T-cell (primary cell): ENCODE measurements at places on chromosomes 3 and 15. TPM values are rescaled to one million over a fixed set of nuclear protein-coding genes. Genes with fewer than 3 reads are reported as not detected.

TMEM45A gene
- 0.16 TPM for total RNA-seq

IL5RA gene
- 1.4 TPM for total RNA-seq

CCR4 gene
- 37.4 TPM for total RNA-seq

CHL1 gene
- total RNA-seq: not detected

ALDH1L1 gene
- 1.6 TPM for total RNA-seq

ABTB1 gene
- total RNA-seq: 166 TPM

MEIS2 gene
- not detected for total RNA-seq

TTBK2 gene
- total RNA-seq: 26.9 TPM

LOXL1 gene
- 4.8 TPM for total RNA-seq

- H3K27me3 ChIP-seq: no peaks in the 10 kb centered on the region
- no peak for DNase-seq
- H3K4me1 ChIP-seq: peaks cover 22% of the 10 kb centered on the region
- H3K27ac ChIP-seq: no peak overlapping the region
- H3K4me3 ChIP-seq: no peak overlapping the region
Observed at GRCh38 chr15:101198031-101198575, 53.7 kb downstream of the CHSY1 start.

DNA sequence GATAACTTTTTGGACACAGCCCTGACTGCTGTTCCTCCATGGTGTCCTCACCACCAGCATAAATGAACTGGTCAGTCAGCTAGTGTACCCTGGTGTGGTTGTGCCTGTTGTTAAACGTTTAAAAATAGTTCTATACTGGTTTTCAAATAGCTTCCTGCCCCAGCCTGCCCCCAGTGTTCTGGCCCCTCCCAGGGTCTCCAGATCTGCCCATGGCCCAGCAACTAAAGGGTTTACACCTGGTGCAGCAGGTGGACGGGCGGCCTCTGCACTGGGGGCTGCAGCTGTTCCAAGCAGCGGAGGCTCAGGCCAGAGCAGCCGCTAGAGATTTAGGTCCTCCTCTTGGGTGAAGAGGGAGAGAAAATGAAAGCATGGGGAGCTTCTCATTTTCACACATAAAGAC, 6.1 kb upstream of the NR2E3 start:
- H3K36me3 ChIP-seq: no peaks in the 10 kb centered on the region
- H3K27me3 ChIP-seq: no peaks in the 10 kb centered on the region
- H3K4me1 ChIP-seq: no peaks in the 10 kb centered on the region
- no peak overlapping the region for H3K4me3 ChIP-seq
- DNase-seq: no peak
- no peak overlapping the region for H3K27ac ChIP-seq

DNA sequence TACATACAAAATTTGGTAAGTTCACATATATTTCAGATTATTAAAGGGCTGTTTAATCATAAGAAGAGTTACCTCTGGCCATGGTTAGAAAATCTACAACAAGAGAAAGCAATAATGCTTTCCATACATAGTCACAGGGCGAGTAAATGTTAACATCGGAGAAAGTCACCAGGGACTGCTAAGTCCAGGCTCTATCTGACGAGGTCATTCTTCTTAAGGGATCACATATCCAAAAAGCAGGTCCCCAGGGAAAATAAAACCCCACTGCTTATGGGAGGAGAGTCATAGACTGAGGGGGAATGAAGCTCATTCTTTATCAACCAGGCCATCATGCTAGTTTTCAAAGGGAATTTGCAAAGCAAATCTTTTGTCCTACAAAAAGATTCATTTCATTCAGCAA, 3.1 kb downstream of the PCYT1A start:
- H3K27ac ChIP-seq: peak overlapping the region; percentile 13
- peaks cover 30% of the 10 kb centered on the region for H3K4me1 ChIP-seq
- H3K36me3 ChIP-seq: no peaks in the 10 kb centered on the region
- no peaks in the 10 kb centered on the region for H3K27me3 ChIP-seq
- H3K4me3 ChIP-seq: no peak overlapping the region

GRCh38 chr3:176650478-176650877, 546.8 kb downstream of the TBL1XR1 start:
- DNase-seq: no peak
- H3K4me1 ChIP-seq: no peaks in the 10 kb centered on the region
- H3K27me3 ChIP-seq: no peaks in the 10 kb centered on the region
- no peaks in the 10 kb centered on the region for H3K36me3 ChIP-seq
- no peak overlapping the region for H3K27ac ChIP-seq

GRCh38 chr3:131403216-131403895, 21.8 kb downstream of the NUDT16 start:
- H3K27me3 ChIP-seq: no peaks in the 10 kb centered on the region
- H3K4me3 ChIP-seq: no peak overlapping the region
- H3K4me1 ChIP-seq: no peaks in the 10 kb centered on the region
- H3K27ac ChIP-seq: no peak overlapping the region

DNA sequence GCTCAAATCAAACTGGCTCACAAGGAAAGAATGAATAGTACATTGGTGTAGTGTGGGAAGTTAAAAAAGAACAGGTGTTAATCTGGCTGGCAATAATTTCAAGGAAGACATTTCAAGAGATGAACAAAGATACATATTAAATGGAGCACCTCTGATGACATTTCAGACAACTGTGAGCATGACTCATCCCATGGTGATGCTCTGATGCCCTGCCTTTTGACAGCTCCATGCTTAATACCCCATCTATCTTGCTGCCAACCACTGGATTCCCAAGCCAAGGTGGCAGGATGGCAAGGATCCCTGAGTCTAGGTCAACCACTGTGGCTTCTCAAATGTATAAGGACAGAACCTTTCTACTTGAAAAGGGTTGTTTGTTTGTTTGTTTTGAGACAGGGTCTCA, 29.3 kb downstream of the LRRC2 start:
- no peak overlapping the region for H3K27ac ChIP-seq
- DNase-seq: no peak
- no peaks in the 10 kb centered on the region for H3K36me3 ChIP-seq
- peaks cover 37% of the 10 kb centered on the region for H3K4me1 ChIP-seq
- H3K27me3 ChIP-seq: no peaks in the 10 kb centered on the region

- no peak for DNase-seq
- H3K27ac ChIP-seq: peak overlapping the region; percentile 82
- no peaks in the 10 kb centered on the region for H3K4me1 ChIP-seq
- no peaks in the 10 kb centered on the region for H3K27me3 ChIP-seq
- H3K4me3 ChIP-seq: no peak overlapping the region
Observed at GRCh38 chr15:50880651-50881114, 27.8 kb upstream of the AP4E1 start.

- no peak overlapping the region for H3K27ac ChIP-seq
- peaks cover 4% of the 10 kb centered on the region for H3K27me3 ChIP-seq
Observed at GRCh38 chr15:62625429-62626033, 417.0 kb upstream of the TPM1 start.

- H3K4me1 ChIP-seq: no peaks in the 10 kb centered on the region
- no peaks in the 10 kb centered on the region for H3K36me3 ChIP-seq
- no peak for DNase-seq
- H3K4me3 ChIP-seq: no peak overlapping the region
Observed at GRCh38 chr3:12342151-12342550, 53.3 kb downstream of the PPARG start.

- no peaks in the 10 kb centered on the region for H3K27me3 ChIP-seq
- no peak overlapping the region for H3K4me3 ChIP-seq
- no peak for DNase-seq
- H3K4me1 ChIP-seq: peaks cover 3% of the 10 kb centered on the region
Observed at GRCh38 chr15:43190178-43190577, 5.0 kb downstream of the CCNDBP1 start.

GRCh38 chr15:81229586-81229985, 32.9 kb downstream of the IL16 start:
- H3K36me3 ChIP-seq: no peaks in the 10 kb centered on the region
- no peak overlapping the region for H3K4me3 ChIP-seq
- DNase-seq: no peak
- H3K27me3 ChIP-seq: no peaks in the 10 kb centered on the region

GRCh38 chr3:23459889-23460546, 256.9 kb downstream of the UBE2E2 start:
- no peak for DNase-seq
- H3K27me3 ChIP-seq: no peaks in the 10 kb centered on the region
- no peaks in the 10 kb centered on the region for H3K4me1 ChIP-seq
- H3K27ac ChIP-seq: no peak overlapping the region

DNA sequence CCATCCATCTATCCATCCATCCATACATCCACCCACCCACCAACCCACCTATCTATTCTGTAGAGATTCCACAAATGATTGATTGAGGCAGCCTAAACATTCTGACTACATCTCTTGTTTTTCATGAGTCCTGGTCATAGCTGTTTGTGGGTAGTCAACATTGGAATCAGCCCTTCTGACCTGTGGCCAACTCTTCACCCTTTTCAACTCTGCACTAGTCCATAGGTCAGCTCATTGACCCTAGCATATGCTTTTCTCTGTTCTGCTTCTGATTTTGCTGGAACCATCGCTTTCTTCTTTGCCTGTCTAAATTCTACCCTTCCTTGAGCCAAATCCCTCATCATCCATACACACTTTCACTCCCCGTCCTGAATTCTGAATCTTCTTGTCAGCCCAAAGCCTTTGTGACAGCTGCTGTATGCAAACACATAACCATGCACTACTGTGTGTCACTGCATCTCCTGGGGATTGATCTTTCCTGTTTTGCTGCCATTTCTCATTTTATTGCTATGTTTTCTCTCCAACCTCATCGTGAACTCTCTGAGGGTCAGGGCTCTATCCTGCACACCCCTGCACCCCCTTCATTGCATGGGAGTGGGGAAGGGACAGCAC, 16.8 kb upstream of the KCTD6 start:
- H3K27me3 ChIP-seq: no peaks in the 10 kb centered on the region
- no peaks in the 10 kb centered on the region for H3K36me3 ChIP-seq
- no peak overlapping the region for H3K4me3 ChIP-seq
- H3K4me1 ChIP-seq: no peaks in the 10 kb centered on the region

- no peak for DNase-seq
- H3K27ac ChIP-seq: no peak overlapping the region
- H3K4me3 ChIP-seq: no peak overlapping the region
- H3K27me3 ChIP-seq: no peaks in the 10 kb centered on the region
Observed at GRCh38 chr15:93485438-93486327, 396.7 kb upstream of the RGMA start.

DNA sequence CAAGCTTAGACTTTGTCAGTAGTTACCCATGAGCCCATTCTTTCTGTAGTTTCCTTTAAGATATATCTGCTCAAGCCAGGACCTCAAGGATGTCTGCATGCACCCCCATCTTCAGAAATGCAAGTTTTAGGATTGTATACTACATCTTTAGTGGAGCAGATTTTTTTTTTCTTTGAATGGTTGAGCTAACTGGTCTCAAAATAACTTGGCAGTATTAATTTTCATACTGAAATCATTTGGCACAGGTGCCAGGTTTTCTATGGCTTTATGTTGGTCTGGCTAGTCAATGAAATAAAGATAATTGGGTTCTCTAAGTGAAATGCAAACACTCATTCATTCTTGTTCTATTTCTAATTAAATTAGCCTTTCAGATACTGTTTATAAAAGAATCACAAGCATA, 108.9 kb downstream of the ATG7 start:
- DNase-seq: no peak
- no peaks in the 10 kb centered on the region for H3K27me3 ChIP-seq
- H3K36me3 ChIP-seq: peaks cover 13% of the 10 kb centered on the region
- H3K27ac ChIP-seq: no peak overlapping the region
- H3K4me1 ChIP-seq: no peaks in the 10 kb centered on the region

DNA sequence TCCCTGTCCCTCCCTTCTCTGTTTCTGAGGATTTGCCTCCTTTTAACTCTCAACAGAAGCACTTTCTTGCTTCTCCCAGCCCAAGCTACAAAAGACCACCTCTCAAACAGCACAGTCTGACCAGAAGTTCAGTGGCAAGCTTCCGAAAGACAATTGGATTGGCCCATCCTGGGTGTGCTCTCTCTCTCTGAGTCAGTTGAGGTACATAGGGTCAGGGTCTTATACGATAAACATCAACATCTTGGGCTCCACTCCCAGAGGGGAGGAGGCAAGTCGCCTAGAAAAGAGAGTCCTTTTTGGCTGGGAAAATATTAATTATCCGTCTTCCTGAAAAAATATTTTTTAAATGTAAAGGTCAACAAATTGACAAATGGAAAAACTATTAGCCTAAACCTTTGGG, 155.8 kb downstream of the TMCO5A start:
- no peaks in the 10 kb centered on the region for H3K27me3 ChIP-seq
- no peak overlapping the region for H3K27ac ChIP-seq
- no peak for DNase-seq
- H3K4me3 ChIP-seq: no peak overlapping the region
- no peaks in the 10 kb centered on the region for H3K36me3 ChIP-seq

GRCh38 chr3:181402347-181402746, 309.4 kb upstream of the SOX2 start:
- DNase-seq: no peak
- no peaks in the 10 kb centered on the region for H3K27me3 ChIP-seq
- no peaks in the 10 kb centered on the region for H3K36me3 ChIP-seq
- H3K27ac ChIP-seq: no peak overlapping the region
- H3K4me3 ChIP-seq: no peak overlapping the region
- H3K4me1 ChIP-seq: no peaks in the 10 kb centered on the region

DNA sequence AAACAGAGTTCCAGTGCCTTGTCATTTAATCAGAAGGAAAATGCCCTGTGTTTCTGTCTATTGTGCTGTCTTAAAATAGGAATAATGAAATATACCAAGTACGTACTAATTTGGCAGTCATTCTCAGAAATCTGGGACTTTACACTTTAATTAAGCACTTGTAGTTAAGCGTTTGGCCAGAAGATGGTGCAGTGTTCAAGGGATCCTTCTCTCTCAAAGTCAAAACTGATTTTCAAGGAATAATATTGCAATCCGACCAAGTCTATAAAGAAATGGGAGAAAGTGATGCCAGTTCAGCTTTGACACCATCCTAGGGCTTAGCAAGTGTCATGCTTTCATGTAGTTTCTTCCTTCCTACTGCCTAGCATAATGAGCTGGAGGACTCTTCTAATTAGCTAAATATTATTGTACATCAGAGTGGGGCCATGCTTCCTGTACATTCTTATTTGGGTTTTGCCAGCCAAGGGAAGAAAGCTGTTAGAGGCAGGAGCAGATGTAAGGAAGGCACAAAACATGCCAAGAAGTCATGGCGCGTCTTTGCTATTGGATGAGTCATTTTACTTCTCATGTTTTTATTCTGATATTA, 64.8 kb downstream of the SAMMSON start:
- no peak for DNase-seq
- H3K27me3 ChIP-seq: no peaks in the 10 kb centered on the region
- H3K4me3 ChIP-seq: no peak overlapping the region
- no peak overlapping the region for H3K27ac ChIP-seq
- no peaks in the 10 kb centered on the region for H3K4me1 ChIP-seq

DNA sequence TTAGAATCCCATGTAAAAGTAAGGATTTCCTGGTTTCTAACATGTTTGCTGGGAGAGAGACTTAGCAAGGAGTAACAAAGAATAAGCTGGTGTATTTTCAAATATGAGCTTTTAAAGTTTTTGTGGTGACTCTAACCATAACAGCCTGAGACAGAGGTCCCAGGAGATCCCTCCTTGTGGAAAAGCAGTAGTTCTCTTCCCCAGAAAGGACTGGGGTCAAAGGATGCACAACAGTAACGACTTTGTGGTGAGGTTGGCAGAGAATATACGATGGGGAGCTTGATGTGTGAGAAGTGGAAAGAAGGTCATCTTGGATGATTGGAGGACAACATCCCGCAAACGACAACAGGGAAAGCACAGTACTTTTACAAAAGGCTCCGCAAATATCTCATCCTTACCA, 38.2 kb downstream of the ABHD5 start:
- no peak overlapping the region for H3K4me3 ChIP-seq
- no peak for DNase-seq
- no peaks in the 10 kb centered on the region for H3K27me3 ChIP-seq
- no peaks in the 10 kb centered on the region for H3K36me3 ChIP-seq
